Ascending aorta (tissue), 2 donors: ENCODE measurements at places on chromosomes 4 and X.

- no peaks in the 10 kb centered on the region for H3K36me3 ChIP-seq
- no peak overlapping the region for H3K27ac ChIP-seq
- H3K4me1 ChIP-seq: no peaks in the 10 kb centered on the region
- H3K4me3 ChIP-seq: no peak overlapping the region
Measured at GRCh38 chr4:116638592-116638991, 446.8 kb downstream of the TRAM1L1 start.

DNA sequence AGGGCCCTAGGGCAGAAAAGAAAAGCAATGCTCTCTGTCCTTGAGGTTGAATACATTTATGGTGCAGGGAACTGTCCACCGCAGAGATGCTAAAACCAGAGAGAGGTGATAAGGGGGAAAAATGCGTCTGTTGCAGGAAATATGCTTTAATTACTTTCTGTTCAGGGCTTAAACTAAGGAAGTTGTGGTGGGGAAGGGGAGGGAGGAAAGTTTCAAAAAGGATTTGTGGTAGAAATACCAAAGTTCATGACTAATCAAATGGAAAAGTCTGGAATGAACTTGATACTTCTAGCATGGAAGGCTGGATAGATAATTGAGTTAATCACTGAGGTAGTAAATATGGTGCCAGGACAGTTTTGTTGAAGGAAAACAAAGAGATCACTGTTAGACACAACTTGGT, 99.0 kb downstream of the ASB9 start:
- H3K4me1 ChIP-seq: no peaks in the 10 kb centered on the region
- no peak for DNase-seq
- no peak overlapping the region for H3K4me3 ChIP-seq
- no peaks in the 10 kb centered on the region for H3K36me3 ChIP-seq
- no peaks in the 10 kb centered on the region for H3K27me3 ChIP-seq

GRCh38 chr4:16897991-16898827, at the start of gene LDB2:
Gene LDB2 (minus strand): TSS chr4:16898645.
- peak within 1 kb of the TSS; percentile 65 for H3K4me3 ChIP-seq
- no peaks in the 10 kb centered on the region for H3K4me1 ChIP-seq
- DNase-seq: no peak
- no peaks in the 10 kb centered on the region for H3K27me3 ChIP-seq

GRCh38 chr4:52606726-52607125, 52.4 kb downstream of the USP46 start:
- H3K27me3 ChIP-seq: no peaks in the 10 kb centered on the region
- no peak overlapping the region for H3K4me3 ChIP-seq
- no peak overlapping the region for H3K27ac ChIP-seq
- DNase-seq: no peak
- H3K36me3 ChIP-seq: peaks cover 4% of the 10 kb centered on the region

DNA sequence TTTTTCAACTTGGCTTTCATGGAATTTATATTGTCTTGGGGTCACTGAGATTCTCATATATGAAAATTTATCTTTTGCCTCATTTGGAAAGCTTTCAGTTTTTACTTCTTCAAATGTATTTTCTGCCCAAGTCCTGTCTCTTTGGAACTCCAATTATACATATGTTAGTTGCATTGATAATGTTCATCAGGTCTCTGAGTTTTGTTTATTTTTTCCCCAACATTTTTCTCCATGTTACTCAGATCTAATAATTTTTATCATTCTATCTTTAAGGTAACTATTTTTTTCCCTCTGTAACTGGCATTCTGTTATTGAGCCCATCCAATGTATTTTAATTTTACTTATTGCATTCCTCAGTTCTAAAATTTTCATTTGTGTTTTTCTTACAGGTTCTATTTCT, 10.7 kb upstream of the TRO start:
- no peak overlapping the region for H3K4me3 ChIP-seq
- no peaks in the 10 kb centered on the region for H3K27me3 ChIP-seq

DNA sequence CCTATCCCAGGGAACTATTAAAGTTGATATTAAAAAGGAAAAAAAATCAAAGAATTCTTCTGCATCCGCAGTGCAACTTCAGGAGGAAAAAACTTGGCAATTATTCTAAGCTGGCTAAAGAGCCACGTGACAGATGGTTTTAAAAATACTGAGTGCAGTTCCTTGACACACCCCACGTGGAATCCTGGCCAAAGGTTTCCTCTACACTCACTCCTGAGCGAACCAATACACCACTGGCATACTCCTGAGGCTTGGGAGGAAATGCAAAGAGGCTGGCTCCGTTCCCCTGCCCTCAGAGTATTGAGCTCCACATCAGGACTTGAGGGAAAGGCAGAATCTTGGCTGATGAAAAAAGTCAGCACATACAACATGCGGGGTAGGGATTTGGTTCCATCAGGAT, 133.8 kb upstream of the ATP6AP2 start:
- no peak overlapping the region for H3K27ac ChIP-seq
- no peaks in the 10 kb centered on the region for H3K27me3 ChIP-seq
- H3K36me3 ChIP-seq: no peaks in the 10 kb centered on the region
- no peaks in the 10 kb centered on the region for H3K4me1 ChIP-seq
- H3K4me3 ChIP-seq: no peak overlapping the region
- DNase-seq: no peak

DNA sequence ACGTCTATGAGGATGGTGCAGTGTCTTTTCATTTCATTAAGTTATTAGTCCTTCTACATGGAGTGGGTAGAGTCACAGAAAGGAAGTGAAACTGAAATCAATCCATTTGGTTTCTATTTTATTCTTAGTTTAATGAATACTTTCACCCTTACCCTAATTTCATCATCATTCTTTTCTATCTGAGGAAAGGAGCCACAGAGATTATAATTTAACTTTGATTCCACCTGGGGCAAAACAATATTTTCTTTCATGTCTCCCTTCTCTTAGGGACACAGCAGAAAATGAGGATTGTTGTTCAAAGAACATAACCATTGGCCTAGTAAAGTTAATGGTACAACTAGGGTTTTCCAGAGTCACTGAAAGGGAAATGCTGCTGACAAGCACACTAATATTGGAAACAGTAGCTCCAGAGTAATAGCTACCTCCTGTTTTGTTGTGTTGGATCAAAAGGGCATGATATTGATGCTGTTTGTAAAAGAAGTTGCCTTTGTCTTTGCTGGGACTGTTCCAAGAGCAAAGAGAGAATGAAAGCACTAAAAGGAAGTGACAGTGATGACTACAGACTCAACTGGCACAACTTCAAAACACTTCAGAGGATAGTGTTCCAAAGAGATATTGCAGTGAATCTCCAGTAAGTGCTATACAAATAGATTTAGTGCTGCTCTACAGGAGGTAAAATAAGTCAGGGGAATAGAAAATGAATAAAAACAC, 247.1 kb upstream of the PITX2 start:
- H3K4me3 ChIP-seq: no peak overlapping the region
- no peaks in the 10 kb centered on the region for H3K36me3 ChIP-seq
- no peak overlapping the region for H3K27ac ChIP-seq
- no peaks in the 10 kb centered on the region for H3K4me1 ChIP-seq
- no peak for DNase-seq

GRCh38 chr4:57110640-57111511, 691 bp upstream of the IGFBP7 start:
- H3K27me3 ChIP-seq: no peaks in the 10 kb centered on the region
- H3K4me1 ChIP-seq: no peaks in the 10 kb centered on the region
- H3K27ac ChIP-seq: peak overlapping the region; percentile 98
- no peak for DNase-seq

DNA sequence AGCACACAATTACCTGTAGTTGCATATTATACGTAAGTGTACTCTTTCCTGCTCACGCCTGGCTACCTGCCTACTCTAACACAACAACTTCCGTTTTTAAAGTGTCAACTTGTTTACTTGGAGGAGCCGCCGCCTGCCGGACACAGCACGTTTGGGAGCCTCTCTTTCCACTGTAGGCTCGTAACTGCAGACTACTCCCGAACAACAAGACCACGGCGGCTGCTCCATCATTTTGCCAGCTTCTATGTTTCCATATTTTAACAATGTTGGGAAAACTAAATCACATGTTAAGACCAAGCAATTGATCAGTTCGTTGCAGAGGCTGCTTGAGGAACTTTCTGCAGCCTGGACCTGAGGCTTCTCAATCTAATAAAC, 841 bp downstream of the MTNR1A start:
- no peaks in the 10 kb centered on the region for H3K36me3 ChIP-seq
- H3K4me1 ChIP-seq: no peaks in the 10 kb centered on the region
- peak overlapping the region; percentile 39 for H3K4me3 ChIP-seq
- H3K27ac ChIP-seq: no peak overlapping the region
- no peaks in the 10 kb centered on the region for H3K27me3 ChIP-seq

GRCh38 chr4:54090804-54091623, 8.9 kb upstream of the GSX2 start:
- H3K36me3 ChIP-seq: no peaks in the 10 kb centered on the region
- H3K27me3 ChIP-seq: no peaks in the 10 kb centered on the region
- peaks cover 3% of the 10 kb centered on the region for H3K4me1 ChIP-seq
- H3K27ac ChIP-seq: peak overlapping the region; percentile 28

GRCh38 chr4:169338241-169338640, 67.5 kb upstream of the SH3RF1 start:
- H3K36me3 ChIP-seq: no peaks in the 10 kb centered on the region
- H3K27ac ChIP-seq: no peak overlapping the region
- H3K4me3 ChIP-seq: no peak overlapping the region
- no peak for DNase-seq
- H3K4me1 ChIP-seq: no peaks in the 10 kb centered on the region

DNA sequence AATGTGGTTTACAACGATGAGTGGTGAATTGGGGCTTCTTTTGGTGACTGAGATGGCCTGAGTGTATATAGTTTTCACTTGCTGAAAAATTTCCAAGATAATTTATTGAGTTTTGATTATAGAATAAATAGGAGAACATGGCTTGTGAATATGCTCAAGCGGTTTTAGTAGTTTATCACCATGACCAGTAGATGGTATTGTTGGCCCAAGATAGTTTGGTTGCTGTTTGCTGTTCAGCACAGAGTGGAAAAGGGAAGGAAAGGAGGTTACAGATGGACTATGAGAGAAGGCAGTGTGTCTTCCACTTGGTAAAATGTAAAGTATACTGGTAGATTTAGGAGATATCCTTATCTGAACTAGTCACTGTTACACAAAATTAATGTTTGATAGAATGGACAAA, 55.8 kb upstream of the POU4F2 start:
- no peaks in the 10 kb centered on the region for H3K4me1 ChIP-seq
- no peak overlapping the region for H3K4me3 ChIP-seq
- no peaks in the 10 kb centered on the region for H3K36me3 ChIP-seq

- no peaks in the 10 kb centered on the region for H3K4me1 ChIP-seq
- H3K36me3 ChIP-seq: no peaks in the 10 kb centered on the region
- no peak overlapping the region for H3K4me3 ChIP-seq
- no peaks in the 10 kb centered on the region for H3K27me3 ChIP-seq
- DNase-seq: no peak
Measured at GRCh38 chr4:152480326-152480725, 55.6 kb downstream of the FBXW7 start.

GRCh38 chrX:57929373-57929772, 19.1 kb upstream of the ZXDA start:
- no peak for DNase-seq
- H3K27ac ChIP-seq: no peak overlapping the region
- H3K36me3 ChIP-seq: no peaks in the 10 kb centered on the region
- no peaks in the 10 kb centered on the region for H3K4me1 ChIP-seq
- H3K4me3 ChIP-seq: no peak overlapping the region

- no peak overlapping the region for H3K4me3 ChIP-seq
- no peaks in the 10 kb centered on the region for H3K36me3 ChIP-seq
- H3K4me1 ChIP-seq: no peaks in the 10 kb centered on the region
- H3K27me3 ChIP-seq: no peaks in the 10 kb centered on the region
- no peak overlapping the region for H3K27ac ChIP-seq
Measured at GRCh38 chr4:5448221-5448620, 260.1 kb downstream of the EVC2 start.

GRCh38 chr4:113674733-113675132, 86.8 kb downstream of the CAMK2D start:
- no peak for DNase-seq
- no peak overlapping the region for H3K27ac ChIP-seq
- H3K36me3 ChIP-seq: no peaks in the 10 kb centered on the region
- H3K27me3 ChIP-seq: no peaks in the 10 kb centered on the region

DNA sequence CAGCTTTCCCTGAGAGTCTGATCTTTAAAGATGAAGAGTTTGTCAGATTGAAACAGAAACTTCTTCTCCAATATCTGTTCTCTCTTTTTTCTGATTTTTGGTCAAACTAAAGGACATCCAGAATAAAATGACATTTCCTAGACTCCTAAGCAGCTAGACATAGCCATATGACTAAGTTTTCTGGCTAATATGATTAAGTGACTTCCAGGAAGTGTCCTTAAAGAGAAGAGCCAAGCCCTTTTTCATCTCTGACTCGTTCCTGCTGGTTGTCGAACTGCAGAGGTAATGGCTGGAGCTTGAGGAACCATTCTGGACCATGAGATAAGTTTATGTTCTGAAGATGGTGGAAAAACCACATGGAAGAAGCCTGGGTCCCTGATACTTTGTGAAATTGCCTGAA, 546.0 kb downstream of the BCOR start:
- no peak for DNase-seq
- no peak overlapping the region for H3K27ac ChIP-seq
- H3K4me3 ChIP-seq: no peak overlapping the region
- no peaks in the 10 kb centered on the region for H3K36me3 ChIP-seq

DNA sequence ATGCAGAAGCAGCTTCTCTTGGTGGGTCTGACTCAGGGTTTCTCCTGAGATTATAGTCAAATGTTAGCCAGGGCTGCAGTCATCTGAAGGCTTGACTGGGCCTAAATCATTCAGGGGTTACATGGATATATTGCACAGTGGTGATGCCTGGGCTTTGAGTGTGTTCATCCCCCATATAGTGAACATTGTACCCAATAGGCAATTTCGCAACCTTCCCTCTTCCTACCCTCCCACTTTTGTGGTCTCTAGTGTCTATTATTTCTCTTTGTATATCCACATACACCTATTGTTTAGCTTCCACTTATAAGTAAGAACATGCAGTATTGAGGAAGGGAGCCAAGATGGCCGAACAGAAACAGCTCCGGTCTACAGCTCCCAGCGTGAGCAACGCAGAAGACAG, 90.3 kb upstream of the CAMK2D start:
- no peaks in the 10 kb centered on the region for H3K36me3 ChIP-seq
- H3K27me3 ChIP-seq: no peaks in the 10 kb centered on the region
- no peak for DNase-seq
- no peak overlapping the region for H3K4me3 ChIP-seq
- H3K4me1 ChIP-seq: no peaks in the 10 kb centered on the region

GRCh38 chrX:41082783-41083182, 2.5 kb upstream of the USP9X start:
- no peaks in the 10 kb centered on the region for H3K27me3 ChIP-seq
- no peaks in the 10 kb centered on the region for H3K36me3 ChIP-seq
- no peaks in the 10 kb centered on the region for H3K4me1 ChIP-seq
- no peak overlapping the region for H3K4me3 ChIP-seq
- DNase-seq: no peak
- no peak overlapping the region for H3K27ac ChIP-seq

GRCh38 chr4:142331132-142331531, 515.0 kb downstream of the INPP4B start:
- no peak overlapping the region for H3K4me3 ChIP-seq
- no peaks in the 10 kb centered on the region for H3K27me3 ChIP-seq
- no peak overlapping the region for H3K27ac ChIP-seq
- H3K4me1 ChIP-seq: no peaks in the 10 kb centered on the region
- no peak for DNase-seq
- no peaks in the 10 kb centered on the region for H3K36me3 ChIP-seq
